Activated CD8-positive, alpha-beta memory T cell treated with anti-CD3 and anti-CD28 coated beads for 1 hour (primary cell): ENCODE measurements at places on chromosomes 5 and 9.

DNA sequence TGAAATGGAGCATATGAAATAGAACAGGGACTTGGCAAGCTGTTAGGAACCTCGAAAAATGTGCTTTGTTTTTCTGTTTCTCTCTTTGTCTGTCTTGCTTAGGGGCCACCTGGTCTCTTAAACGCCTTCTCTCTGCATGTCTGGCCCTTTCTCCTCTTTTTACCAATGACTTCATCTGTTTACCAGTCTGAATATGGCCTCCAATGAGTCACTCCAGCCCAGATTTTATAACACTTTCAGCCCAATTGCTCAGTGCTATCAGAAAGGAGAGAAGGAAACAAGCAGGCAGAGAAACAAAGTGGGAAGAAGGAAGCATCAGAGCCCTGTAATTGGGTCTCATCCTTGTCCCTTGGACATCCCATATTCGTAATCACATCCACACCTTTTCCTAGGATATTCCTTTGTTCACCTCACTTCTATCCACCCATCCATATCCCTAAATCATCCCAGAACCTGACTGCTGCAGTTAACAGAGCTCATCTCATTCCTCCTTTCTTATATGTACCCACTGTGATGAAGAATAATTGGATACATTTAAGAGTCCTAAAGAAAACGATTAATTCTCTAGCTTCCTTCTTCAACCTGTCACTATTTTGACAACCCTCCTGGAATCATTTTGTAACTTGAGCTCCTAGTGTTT is 151.8 kb upstream of the GPR151 start:
- DNase-seq: no peak

- DNase-seq: no peak
Measured at GRCh38 chr5:142931896-142932686, 161.9 kb downstream of the ARHGAP26 start.

DNA sequence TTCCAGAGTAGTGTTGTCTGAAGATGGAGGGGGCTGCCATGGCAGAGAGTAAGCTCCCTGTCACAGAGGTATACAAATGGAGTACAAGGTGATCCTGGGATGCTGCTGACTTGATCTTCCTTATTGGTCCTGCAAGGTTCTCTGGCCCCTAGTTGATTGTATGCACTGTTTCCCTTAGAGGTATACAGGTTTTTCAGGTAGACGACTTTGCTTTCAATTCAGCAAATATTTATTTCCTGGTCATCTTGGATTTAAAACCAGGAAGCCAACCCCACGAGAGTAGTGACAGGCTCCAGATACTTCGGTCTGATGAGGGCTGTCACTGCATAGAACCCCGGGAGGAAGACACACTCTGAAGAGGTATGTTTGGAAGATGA is 16.5 kb upstream of the TRIM14 start:
- no peak for DNase-seq

GRCh38 chr9:2179567-2179966 is 164.4 kb downstream of the SMARCA2 start:
- DNase-seq: no peak

GRCh38 chr5:119614838-119615237 is 14.5 kb upstream of the FAM170A start:
- no peak for DNase-seq

DNA sequence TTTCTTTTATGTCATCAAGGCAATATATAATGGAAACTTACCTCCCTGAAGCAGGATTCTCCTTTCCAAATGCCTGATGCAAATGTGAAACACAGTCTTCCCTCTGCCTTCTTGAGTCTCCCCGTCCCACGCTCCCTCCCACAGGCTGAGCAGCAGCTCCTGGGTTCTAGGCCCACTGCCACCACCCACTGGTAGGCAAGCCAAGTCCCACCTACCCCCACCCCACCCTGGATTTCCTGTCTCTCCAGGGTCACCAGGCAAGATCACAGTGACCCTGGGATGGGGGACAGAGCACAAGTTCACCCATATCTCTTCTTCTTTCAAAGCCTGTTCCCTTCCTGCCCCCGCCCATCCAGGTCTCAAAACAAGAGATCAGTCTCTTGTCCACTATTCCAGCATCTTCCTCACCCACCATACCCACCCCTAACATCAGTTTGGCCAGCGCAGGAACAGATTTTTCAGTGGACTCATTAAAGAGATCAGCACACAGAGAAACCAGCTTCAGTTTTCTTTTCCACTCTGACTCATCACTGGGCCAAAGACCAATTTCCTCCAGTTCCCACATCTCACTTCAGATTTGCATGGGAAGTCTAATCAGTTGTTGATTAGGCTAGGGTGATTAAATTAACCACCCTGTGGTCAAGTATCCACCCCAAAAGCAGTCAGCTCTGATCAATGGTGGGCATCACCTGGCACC is 151.5 kb downstream of the ACTL7B start:
- no peak for DNase-seq

DNA sequence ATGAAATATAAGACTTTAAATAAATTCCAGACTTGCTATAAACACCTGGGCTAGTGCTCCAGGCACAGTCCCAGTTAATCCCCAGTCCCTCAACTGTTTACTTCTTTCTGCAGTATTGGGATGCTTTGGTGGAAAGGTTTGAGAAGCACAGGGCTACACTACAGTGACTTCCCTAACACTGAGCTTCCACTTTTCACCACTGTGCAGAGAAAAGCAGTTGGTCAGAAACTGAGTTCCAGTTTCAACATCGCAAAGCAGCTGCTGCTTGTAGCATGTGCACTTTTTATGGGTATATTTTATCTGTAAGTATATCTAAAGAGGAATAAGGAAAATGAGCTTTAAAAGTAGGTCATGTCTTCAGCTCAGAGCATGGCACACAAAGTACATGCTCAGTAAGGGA is 339.7 kb downstream of the NTRK2 start:
- no peak for DNase-seq

GRCh38 chr9:133384736-133385321 is 8.7 kb downstream of the STKLD1 start:
- DNase-seq: no peak

DNA sequence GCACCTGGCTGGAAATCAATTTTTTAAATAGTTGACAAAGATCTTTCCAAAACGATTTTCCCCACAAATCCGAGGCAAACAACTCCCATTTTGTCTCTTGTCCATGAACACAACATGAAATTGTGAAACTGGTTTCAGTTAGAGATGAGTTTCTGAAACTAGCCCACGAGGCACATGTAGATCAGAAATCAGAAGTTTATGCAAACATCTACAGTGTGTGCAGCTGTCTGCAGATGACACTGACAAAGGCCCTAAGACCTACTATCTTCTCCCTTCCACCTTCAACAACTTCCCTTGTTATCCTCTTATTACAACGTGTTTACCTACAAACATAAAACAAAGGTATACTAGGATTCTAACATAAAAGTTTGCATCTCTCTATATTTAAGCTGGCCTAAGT is 183.3 kb downstream of the DIRAS2 start:
- no peak for DNase-seq

DNA sequence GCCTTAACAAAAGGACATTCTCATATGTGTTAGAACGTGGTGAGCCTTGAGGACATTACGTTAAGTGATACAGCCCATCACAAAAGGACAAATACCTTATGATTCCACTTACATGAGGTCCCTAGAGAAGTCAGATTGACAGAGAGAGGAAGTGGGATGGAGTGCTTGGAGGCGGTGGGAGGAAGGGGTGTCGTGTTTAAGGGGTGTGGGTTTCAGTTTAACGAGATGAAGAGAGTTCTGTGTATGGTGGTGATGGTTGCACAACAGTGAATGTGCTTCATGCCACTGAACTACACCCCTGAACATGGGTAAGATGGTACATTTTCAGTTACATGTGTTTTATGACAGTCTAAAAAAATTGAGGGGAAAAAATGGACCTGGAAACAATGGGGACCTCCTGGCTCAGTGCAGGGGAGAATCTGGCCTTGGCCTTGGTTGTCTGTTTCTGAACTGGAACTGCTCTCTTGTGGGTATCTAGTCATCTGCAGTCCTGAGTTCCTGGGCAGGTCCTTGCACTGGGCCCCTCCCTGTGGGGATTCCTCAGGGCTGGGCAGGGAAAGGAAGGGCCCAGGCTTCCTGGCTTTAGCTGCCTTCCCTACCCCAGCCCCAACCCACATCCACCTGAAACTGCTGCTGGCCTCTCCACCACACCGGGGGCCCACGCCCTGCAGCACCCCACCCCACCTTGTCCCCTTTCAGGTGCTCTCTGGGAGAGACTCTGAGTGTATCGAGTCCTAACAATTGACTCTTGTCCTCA is 17.8 kb downstream of the LRRC8A start:
- no peak for DNase-seq

GRCh38 chr9:99226054-99226453 is 4.0 kb downstream of the SEC61B start:
- no peak for DNase-seq

- DNase-seq: no peak
Measured at GRCh38 chr5:163789870-163790269, 284.5 kb downstream of the MAT2B start.

DNA sequence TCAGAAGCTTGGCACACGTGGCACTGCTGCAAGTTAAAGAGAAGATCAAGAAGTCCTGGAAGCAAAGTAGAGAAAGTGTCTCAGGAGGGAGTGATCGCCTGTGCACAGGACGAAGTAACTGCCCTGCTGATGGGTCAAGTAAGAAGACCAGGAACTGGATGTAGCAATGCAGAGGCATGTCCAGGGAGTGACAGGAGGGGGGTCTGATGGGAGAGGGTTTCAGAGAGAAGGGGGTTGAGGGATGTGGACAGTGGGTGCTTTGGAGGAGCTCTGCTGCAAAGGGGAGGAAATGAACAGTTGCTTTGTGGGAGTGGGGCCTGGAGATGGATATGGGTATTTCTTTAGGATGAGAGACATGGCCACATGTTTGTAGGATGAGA is 60.2 kb upstream of the PHYKPL start:
- no peak for DNase-seq

DNA sequence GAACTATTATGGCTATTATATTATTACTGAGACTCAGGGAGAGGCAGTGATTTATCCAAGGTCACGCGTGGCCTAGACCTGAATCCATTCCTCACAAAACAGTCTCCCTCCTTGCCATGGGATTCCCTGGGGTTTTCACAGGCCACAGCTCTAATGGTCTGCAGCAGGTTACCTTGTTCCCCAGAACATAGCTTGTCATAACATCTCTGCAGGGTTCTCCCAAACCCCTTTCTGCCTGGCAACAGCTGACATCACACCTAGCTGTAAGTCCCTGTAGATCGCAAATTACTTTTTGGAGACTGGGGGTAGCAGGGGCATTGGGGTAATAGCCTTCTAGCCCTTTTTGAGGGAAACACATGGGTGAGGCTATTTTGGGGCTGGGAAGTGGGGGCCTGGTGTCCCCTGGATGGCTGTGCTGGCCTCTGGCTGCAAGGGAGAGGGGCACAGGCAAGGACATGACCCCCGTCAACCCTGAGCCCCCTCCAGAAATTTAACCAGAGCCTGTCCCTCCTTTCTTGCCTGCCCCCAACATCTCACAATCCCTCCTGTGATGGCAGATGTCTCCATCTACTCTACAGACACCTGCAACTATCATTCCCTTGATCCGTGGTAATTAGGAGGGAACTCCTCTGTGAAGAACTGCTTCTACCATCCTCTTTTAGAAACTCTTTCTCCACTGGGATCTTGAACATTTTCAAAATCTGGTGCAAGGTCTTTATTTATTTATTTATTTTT is 1.3 kb downstream of the CD74 start:
- DNase-seq: peak; percentile 48
